ENCODE measurements at places on chromosomes 5 and 9.

DNA sequence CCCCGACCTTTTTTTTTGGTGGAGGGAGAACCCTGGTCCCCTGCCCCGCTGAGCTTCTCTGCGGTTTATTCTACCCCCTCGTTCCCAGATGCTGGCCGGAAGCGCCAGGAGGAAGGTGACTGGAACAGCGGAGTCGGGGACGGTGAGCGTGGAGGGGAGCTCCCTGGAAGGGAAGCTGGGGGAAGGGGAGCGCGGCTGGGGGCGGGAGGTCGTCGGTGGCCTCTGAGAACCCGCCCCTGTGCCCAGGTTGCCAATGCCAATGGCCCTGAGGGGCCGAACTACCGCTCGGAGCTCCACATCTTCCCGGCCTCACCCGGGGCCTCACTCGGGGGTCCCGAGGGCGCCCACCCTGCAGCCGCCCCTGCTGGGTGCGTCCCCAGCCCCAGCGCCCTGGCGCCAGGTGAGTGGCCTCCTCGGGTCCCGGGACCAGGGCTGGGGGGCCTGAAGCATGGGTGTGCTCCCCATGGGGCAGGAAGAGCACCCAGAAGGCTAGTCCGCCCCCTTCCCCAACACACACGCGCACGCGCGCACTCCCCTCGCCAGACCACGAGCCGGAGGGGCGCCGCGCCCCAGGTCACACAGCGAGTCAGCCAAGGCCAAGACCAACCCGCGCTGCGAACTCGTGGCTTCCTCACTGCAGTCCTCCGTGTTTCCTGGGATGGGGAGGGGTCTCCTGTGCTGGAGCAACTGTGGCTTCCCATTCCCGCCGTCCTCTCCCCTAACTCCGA lies 10.6 kb downstream of the MYOZ3 start:
- DNase-seq = no peak

DNA sequence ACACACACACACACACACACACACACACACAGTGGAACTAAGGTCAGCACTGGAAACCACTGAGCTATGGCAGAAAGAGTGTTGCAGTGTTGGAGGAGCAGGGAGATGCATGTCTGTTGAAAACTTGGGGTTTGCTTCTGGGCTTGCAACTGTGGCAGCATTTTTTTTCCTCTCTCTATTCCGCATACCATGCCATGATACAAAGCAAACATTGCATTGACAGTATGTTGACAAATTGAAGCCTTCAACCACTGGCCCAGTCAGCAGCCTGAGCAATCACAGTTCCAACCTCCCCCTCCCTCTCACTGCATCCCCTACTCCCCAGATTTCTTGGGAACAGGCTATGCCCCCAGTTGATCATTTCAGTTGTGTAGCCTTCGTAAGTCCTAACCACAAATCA lies 478.1 kb upstream of the WWC1 start:
- DNase-seq = no peak

DNA sequence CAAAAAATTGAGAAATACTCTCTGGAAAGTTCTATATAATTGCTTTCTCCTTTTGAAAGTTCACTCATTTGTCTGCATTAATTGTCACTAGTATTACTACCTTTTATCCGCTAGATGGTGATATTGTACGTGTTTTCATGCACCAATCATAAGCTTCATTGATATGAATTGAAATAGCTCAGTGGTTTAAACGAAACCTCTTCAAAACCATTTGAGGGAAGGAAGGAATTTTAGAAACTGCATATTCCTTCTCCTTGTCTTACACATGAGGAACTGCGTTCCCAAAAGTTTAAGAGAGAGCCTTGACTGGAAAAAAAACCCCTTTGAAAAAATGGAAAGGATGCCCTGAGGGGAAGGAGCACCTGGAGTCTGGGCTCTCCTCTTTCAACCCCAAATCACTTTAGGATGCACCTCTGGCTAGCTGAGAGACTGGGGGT lies 98.6 kb downstream of the YTHDC2 start:
- no peak for DNase-seq

DNA sequence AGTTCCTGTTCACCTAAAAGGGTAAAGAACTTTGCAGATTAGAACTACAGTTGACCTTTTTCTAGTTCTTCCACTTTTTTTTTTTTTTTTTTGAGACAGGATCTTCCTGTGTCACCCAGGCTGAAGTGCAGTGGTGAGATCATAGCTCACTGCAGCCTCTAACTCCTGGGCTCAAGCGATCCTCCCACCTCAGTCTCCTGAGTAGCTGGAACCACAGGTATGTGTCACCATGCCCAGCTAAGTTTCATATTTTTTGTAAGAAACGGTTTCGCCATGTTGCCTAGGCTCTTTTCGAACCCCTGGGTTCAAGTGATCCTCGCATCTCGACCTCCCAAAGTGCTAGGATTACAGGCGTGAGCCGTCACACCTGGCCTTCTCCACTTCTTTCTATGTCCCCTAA lies 39.7 kb upstream of the TNFAIP8 start:
- no peak for DNase-seq

- DNase-seq = no peak
Observed at GRCh38 chr9:73151653-73152542, at the start of gene ANXA1. TSS of gene ANXA1 (plus strand) at chr9:73151865. CDS start at chr9:73158536, 6,671 bp downstream.
